ENCODE measurements at places on chromosomes 7 and 10.

DNA sequence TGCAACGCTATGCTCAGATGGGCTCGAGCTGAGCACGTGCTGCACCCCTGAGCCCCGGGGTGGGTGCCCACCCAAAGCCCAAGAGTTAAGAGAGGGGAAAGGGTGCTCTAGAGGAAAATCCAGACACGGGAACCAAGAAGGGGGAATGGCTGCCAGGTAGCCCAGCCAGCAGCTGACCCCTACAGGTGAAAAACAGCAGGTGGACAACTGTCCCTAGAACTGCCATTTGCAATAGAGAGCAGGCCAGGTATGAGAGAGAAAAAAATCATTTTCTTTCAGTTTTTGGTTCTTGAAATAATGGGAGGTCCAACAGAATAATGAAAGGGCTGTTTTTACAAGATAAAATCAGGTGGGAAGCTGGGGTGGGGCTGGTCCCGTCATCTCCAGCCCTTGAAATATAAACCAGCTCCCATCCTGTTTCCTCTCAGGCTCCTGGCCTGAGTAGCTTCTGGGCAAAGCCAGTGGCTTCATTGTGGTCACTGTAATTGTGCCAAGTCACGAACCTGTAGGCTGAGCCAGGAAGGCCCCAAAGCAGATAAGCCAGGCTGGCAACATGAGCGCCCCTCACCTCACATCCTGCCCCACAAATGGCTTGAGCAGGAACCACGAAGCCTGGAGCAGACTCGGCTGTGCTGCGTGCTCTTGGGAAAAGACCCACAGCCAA lies 257.8 kb downstream of the SNX10 start:
- no peak for DNase-seq

DNA sequence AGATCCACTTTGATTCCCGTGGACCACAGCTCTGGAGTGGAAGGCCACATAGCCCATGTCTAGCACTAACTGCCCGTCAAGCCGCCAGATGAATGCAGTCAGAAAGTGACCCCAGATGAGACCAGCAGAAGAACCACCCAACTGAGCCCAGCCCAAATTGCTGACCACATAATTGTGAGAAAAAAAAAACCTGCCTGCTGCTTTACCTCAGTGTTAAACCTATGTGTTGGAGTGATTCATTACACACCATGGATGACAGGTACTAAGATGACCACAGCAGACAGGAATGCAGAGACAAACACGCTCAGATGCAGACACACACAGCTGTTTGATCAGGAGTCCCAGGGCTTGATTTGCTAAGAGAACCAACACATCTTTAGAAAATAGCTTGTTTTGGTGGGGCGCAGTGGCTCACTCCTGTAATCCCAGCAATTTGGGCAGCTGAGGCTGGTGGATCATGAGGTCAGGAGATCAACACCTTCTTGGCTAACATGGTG lies 168.1 kb upstream of the PPP2R2D start:
- no peak for DNase-seq

DNA sequence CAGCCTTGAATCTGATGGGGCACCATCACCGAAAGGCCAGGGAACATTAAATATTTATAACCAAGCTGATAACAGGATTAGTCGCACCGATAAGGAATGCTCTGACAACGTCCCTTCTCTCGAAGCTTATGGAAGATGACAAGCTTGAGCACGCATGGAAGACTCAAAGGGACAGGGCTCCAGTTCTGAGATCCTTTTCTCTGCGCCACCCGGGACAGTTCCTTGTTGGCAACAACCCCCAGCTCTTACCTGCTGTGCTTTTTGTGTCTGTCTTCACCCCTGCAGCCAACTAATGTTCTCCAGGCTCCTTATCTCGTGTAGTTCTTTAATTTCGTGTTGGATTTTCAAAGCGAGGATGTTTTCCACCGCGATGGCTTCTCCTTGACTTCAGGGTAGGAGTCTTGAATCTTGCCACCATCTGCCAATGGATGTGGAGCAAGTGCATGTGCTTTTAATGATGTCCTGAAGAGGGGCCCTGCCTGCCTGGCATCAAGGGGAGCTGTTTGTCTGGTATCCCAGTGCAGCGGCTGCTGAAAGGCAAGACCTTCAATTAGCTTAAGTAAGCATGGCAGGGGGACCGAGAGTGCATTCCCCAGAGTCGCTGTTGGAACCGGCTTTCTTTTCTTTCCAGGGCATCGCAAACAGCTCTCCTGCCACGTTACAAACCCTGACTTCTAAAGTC lies 354 bp upstream of the FERD3L start:
- DNase-seq = no peak

- DNase-seq = no peak
Observed at GRCh38 chr7:137846549-137846826, 286 bp downstream of the DGKI start.

DNA sequence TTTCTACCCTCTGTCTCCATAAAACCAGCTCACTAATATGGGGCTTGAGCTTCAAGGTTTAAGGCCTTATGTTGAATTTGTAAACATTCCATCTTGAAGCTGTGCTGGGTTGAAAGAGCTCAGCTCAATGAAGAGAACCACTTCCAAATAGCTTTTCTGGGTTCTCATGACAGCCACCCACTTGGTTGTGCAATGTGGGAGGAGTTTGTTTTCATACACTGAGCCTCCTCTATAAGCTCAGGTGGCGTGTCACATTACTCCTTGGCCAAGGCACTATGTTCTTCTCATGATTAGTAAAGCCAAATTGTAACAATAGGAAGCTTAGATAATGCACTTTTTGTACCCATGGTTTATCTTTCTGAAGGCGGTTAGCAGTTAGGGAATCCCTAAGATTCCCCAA lies 265.6 kb downstream of the PTEN start:
- DNase-seq = no peak

DNA sequence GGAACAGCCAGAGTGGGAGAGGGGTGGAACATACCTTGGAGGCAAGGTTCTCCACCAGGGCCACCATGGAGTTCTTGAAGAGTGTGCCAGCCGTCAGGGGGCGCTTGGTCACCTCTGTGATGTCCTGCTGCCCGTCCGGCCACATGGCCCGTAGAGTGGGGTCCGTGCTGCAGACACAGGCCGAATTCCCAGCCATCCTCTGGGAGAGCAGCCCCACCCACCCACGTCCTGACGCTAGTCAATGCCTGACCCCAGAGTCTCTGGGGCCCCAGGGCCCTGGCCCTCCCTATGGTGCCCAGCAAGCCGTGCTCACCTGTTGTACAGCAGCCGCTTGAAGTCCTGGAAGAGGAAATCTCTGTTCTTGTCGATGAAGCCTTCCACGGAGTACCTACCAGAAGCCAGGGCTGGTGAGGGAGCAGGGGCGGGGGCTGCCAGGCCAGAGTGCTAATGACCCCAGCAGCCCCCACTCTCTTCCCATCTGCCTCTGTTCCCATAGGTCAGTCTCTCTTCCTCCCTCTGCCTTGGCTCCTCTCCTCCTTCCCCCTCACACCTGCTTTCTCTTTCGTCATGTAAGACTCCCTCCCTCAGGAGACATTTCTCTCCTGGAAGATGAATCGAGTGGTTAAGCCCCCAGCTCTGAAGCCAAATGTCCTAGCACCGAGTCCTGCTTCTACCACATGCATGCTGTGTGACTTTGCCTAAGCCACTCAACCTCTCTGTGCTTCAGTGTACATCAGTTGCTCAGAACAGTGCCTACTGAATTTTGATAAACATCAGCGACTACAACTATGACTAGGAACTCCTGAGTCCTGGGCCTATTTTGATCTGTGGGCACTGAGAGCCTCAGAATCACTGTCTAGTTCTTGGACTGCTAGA lies 11.0 kb downstream of the MYO1G start:
- DNase-seq = no peak

- no peak for DNase-seq
Observed at GRCh38 chr7:131869169-131869844, 312.9 kb upstream of the PODXL start.

GRCh38 chr7:50229964-50230363 lies 74.6 kb upstream of the IKZF1 start:
- DNase-seq = no peak

- DNase-seq = no peak
Observed at GRCh38 chr7:158067219-158067930, 520.2 kb downstream of the PTPRN2 start.

- DNase-seq = no peak
Observed at GRCh38 chr10:47081264-47081663, 170.0 kb downstream of the PTPN20 start.

DNA sequence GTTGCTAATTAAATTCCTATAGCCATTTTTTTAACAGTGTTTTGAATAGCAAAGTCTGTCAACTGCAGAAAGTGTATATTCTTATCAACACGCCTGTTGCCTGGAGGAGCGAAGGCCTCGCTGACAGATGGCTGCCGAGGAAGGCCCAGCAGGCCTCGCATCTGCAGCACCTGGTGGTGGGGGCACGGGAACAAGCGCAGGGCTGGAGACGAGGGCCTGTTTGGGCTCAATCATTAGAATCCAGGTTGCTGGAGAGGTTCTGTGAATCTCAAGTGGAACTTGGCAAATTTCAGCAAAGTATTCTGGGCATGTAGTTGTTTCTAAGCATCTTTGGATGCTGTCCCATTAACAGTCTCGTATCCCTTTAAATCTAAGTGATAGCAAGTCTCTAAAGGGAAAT lies 66.1 kb upstream of the FAM204A start:
- DNase-seq = no peak

DNA sequence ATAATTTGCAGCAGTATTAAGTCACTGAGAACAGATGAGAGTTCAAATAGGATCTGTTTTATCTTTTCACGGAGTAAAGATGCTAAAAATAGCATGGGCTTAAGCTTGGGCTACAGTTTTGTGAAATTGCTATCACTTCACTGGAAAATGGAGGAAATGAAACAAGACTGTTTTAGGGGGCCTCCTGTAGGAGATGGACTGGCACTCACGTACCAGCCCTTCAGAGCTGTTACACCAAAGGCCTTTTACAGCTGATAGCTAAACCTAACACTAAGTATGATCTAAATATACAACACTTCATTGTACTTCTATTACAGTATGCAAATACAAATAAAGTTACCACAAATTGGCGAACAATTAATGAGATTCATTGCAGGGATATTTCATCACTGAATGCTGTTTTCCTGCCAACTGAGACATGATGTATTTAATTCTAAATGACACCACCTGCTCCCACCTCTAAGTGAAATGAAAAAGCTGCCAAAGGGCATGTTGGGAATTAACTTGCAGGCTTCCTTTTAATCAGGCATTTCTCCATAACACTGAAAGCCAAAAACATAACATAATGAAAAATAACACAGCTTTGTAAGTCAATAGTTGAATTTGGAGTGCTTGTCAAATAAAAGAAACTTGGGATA lies 304.5 kb upstream of the LRRN3 start:
- DNase-seq = no peak

- DNase-seq = no peak
Observed at GRCh38 chr7:144723301-144723700, 112.6 kb downstream of the TPK1 start.

GRCh38 chr7:102897856-102898531 lies 14.8 kb upstream of the LRRC17 start:
- no peak for DNase-seq

DNA sequence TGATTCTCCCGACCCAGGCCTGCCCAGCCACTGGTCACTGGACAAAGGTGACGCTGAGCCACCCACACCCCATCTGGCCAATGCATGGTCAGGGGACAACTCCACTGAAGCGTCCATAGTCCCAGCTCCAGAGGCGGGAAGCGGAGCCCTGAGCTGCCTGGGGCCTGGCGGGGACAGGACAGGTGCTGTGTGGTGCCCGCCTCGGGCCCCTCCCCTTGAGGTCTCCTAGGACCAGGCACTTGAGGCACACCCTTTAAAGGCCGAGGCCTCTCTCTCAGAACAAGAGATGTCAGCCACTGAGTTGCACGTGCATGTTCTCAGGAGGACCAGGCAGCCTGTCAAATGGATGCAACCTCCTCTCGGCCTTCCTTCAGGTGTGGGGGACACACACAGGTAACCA lies 52.5 kb upstream of the PPP2R2D start:
- no peak for DNase-seq

- peak; percentile 19 for DNase-seq
Observed at GRCh38 chr10:117477961-117478670, 64.4 kb upstream of the EMX2 start.

GRCh38 chr7:132545756-132546155 lies 30.5 kb downstream of the PLXNA4 start:
- no peak for DNase-seq

GRCh38 chr7:68604541-68604940 lies 993.7 kb upstream of the AUTS2 start:
- no peak for DNase-seq

- peak; percentile 13 for DNase-seq
Observed at GRCh38 chr10:120514035-120514620, 57.1 kb downstream of the PLPP4 start.

GRCh38 chr7:75861636-75862035 lies 17.2 kb upstream of the RHBDD2 start:
- DNase-seq = no peak

GRCh38 chr7:69908454-69908853 lies 310.2 kb downstream of the AUTS2 start:
- no peak for DNase-seq

DNA sequence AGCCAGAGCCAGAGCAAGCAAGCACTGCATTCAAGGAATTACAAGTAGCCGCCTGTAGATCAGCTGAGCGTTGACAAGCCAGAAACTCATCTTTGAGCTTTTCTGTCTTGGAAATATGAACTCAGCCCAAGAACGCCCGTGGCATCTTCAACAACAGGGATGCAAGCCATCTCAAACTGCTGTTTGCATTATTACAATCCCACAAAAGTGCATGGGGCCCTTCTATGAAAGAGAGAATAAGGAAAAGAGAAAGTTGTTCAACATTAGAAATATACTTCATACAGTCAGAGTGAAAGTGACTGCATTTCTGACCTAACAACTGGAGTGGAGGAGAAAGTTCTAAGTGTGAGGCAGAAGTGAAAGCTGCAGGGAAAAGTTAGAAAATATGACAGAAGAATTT lies 6.5 kb downstream of the SGCE start:
- DNase-seq = no peak

DNA sequence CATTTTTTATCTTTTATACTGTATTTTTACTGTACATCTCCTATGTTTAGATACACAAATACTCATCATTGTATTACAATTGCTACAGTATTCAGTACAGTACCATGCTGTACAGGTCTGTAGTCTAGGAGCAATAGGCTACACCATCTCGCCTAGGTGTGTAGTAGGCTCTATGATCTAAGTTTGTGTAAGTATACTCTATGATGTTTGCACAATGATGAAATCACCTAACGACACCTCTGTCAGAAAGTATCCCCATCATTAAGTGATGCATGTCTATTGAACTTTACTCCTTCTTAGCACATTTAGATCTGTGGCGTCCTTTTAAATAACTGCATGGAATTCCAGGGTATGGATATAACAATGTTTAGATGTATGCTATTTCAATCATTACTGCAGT lies 112.0 kb downstream of the SNX10 start:
- DNase-seq = no peak

DNA sequence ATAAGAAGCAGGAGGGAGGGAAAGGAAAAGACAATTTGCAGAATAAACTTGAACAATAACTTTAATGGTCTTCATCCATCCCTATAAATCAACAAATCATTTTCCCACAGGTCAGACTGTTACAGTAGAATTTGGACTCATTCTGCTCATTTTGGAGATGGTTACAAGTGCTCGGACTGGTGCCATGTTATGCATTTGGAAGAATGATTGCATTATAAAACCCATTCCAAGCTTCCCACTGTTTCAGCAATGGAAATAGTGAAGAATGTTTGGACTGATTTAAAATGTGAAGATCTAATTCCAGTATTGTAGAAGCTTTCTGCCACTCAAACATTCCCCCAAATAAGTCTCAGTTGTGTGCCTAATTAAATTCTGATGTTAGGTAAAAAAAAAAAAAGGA lies 99.7 kb upstream of the ZEB1 start:
- no peak for DNase-seq

- no peak for DNase-seq
Observed at GRCh38 chr7:147653456-147653855, 937.1 kb upstream of the C7orf33 start.

- DNase-seq = no peak
Observed at GRCh38 chr7:144470078-144470477, 66.6 kb upstream of the NOBOX start.
